ENCODE measurements at places on chromosomes 11 and 22.

- DNase-seq = no peak
Measured at GRCh38 chr22:26615830-26616435, 1.9 kb downstream of the CRYBB1 start.

GRCh38 chr11:37450613-37451012 is 852.6 kb upstream of the RAG2 start:
- no peak for DNase-seq

DNA sequence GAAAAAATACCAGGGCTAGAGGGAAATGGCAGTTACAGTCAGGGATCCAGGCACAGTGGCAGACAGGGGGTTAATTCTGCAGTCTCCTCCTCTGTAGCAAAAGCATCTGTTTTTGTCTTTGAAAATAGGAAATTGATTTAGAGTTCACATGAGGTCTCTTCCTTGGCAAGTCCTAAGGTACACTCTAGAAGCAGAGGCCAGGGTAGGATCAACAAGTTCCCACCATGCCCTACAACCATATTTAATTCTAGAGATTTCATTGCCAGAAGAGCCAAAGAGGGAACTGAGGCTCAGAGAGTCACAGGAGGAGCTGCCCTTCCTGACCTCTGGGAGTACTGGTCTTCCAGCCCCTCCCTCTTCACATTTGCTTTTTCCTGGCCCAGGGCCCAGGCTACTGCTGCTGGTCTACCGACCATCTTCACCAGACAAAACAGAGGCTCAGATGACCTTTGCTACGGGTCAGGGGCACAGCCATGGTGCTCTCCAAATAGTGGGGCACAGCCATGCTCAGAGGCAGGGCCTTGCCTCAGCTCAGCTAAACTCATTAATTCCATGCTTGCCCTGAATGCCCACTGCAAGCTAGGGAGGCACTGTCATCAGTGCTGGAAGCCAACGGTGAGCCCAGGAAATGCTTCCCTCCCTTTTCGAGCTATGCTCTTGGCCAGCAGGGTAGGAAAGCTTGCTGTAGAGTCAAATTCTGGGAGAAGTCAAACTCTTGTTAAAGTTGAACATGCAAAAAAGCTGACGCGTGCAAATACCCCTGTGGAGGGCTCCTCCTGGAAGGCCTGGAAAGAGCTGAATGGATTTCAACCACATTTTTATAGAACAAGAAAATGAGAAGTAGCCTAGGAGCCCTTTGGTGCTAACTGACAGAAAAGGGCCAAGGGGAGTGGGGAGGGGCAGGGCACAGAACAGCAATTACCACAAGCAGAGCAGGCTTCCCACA is 11.7 kb upstream of the CHRM4 start:
- no peak for DNase-seq

DNA sequence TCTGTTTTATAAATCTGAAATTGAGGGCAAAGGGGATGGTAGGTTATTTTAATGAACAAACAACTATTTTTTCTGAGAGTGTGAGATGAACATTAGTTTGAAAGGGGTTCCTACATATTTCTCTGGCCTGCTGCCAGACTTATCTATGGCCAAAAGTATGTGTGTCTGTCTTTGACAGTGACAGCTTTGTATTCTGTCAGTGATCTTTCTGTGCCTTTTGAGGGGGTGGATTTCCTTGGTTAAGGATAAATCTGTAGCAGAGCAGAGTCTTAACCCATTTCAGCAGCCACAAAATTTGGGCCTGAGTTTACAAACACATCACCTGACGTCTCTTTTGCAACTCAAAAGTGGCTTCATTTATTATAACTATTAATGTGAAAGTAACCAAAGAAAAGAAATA is 30.9 kb downstream of the ZFTA start:
- no peak for DNase-seq

- DNase-seq = no peak
Measured at GRCh38 chr22:36405221-36405661, 17.5 kb upstream of the MYH9 start.

DNA sequence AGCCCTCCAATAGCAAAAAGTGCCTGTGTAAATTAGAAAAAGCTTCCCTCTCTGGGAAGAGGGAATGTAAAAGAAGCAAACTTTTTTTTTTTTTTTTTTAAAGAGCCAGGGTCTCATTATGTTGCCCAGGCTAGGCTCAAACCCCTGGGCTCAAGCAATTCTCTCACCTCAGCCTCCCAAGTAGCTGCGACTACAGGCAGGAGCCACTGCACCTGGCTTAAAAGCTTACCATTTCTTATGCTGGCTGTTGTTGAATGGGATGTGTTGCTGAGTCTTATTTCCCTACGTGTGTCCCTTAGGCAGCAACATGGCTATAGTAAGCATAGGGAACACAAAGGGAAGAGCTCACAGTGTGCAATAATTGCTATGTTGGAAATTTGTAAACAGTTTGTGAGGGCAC is 225.5 kb upstream of the CCDC90B start:
- no peak for DNase-seq

- peak; percentile 44 for DNase-seq
Measured at GRCh38 chr11:27717801-27718229, 17.6 kb upstream of the BDNF start.

DNA sequence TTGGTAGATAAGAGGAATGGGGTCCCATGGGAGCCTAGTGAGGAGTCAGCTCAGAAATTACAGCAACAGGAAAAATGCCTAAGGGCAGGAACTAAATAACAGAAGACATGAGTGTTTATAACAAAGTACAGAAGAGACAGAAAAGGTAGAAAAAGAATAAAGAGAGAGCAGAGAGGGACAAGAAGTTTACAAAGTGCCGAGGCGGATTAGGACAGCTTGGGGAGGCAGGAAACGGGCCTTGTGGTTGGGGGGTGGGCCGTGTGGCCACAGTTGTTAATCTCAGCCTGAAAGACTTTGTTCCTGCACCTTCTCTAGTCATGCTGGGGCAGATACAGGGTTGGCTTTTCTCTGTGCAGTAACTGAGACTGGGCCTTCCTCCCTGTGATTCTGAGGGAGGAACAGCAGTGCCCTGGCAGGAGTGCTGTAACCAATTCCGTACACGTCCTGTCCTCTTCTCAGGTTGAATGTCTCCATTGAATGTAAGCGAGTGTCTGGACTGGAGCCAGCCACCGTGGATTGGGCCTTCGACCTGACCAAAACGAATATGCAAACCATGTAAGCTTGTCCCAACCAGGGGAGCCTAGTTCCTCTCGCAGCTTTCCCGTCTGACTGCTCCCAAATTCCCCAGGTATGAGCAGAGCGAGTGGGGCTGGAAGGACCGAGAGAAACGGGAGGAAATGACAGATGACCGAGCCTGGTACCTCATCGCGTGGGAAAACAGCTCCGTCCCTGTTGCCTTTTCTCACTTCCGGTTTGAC is 13.2 kb downstream of the NAA40 start:
- DNase-seq = no peak

GRCh38 chr11:14589421-14589820 is 54.2 kb upstream of the PDE3B start:
- no peak for DNase-seq

DNA sequence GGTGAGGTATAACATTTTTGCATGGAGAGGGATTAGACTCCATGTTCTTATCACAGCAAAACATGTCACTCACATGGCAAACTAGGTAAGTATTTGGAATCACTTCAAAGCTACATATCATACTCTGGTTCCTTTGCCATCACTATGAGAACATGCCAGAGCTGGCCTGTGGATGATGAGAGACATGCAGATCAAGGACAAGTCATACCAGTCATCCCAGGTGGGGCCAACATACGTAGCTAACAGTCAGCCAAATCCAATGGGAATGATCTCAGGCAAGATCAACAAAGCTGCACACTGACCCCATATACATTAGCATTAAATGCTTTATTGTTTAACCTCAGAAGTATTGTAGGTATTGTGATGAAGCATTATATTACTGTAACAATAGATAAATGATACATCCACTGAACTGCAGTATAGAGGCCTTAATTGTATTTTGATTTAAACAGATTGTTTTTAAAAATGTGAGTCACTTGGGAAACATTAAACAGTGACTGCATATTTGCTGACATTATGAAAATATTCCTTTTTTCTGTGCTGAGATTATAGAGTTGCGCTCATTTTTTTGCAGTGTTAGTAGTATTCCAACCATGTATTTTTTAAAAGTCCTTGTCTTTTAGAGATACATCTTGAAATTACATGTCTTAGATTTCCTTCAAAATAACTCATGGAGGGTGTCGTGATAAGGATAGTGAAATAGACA is 37.3 kb upstream of the ARL14EP start:
- DNase-seq = no peak

GRCh38 chr22:26845021-26845743 is 187.8 kb downstream of the MIAT start:
- DNase-seq = no peak

GRCh38 chr11:1055990-1056771 is 18.5 kb upstream of the MUC2 start:
- DNase-seq = no peak

DNA sequence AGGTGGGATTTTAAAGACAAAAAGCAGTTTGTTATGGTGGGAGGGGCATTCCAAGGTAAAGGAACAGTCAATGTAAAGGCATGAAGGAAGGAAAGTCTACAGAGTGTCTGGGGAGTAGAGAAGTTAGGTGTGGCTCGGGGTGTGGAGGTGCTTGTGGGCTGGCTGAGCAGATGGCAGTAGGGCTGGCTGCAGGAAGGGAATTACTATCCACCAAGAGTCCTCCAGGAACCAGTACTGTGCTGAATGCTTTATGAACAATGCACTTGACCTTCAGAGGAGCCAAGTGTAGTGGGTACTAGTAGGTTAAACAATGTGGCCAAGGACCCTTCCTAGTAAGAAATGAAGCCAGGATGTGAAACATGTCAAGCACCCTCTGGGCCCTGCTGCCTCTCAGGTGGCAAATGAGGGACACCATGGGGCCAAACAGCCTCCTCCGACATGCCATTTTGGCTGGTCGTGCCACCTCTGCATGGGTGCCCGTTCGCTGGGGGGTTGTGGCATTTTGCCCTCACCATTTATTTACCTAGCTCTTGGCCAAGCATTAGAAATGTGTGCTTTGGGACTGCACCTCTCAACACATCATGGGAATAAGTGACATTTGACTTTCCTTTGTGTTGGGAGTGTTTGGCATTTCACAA is 123.6 kb upstream of the TENM4 start:
- no peak for DNase-seq

GRCh38 chr11:47566149-47566698 is 825 bp downstream of the PTPMT1 start:
- peak; percentile 46 for DNase-seq

DNA sequence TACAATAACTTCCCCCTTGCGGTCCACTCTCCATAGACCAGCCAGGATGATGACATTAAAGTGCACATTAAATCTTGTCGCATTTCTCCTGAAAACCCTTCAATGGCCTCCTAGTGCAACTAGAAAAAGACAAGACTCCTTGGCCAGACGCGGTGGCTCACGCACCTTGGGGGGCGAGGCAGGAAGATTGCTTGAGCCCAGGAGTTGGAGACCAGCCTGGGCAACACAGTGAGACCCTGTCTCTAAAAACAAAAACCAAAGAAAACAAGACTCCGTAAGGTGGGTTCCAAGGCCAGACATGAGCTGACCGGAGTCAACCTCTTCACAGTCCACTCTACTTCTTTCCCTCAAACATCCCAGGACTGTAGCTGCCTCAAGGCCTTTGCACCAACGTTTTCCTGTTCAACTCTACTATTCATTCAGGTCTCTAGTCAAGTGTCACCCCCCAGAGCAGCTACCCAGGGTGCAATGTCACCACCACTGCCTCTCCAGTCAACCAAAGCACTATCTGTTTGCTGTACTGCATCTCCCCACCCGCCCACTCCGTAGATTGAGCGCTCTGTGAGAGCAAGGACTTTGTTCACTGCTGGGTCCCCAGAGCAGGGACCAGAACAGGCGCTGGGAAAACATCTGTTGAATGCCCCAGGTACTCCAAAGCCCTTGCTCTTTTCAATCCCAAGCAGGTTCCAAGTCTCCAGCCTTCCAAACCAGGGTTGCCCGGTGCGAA is 739 bp downstream of the ZMAT5 start:
- no peak for DNase-seq

DNA sequence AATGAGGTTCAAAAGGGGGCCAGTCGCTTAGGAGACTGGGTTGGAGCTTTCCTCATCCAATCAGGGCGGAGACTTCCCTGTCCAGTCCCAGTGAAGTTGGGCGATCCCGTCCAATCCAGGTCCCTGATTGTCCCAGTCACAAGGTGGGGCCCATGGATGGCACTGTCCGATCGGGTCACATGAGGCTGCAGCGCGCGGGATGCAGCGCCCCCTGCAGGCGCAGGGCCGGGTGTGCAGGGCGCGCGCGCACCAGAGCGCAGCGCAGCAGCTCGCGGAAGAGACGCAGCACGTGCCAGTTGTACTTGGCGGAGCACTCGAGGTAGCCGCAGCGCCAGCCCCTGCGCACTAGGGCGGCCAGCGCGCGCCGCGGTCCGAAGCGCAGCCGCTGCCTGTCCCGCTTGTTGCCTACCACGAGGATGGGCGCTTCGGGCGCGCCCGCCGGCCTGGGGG is 2.3 kb downstream of the RASL10A start:
- no peak for DNase-seq

- no peak for DNase-seq
Measured at GRCh38 chr11:24755260-24755839, 258.5 kb downstream of the LUZP2 start.

DNA sequence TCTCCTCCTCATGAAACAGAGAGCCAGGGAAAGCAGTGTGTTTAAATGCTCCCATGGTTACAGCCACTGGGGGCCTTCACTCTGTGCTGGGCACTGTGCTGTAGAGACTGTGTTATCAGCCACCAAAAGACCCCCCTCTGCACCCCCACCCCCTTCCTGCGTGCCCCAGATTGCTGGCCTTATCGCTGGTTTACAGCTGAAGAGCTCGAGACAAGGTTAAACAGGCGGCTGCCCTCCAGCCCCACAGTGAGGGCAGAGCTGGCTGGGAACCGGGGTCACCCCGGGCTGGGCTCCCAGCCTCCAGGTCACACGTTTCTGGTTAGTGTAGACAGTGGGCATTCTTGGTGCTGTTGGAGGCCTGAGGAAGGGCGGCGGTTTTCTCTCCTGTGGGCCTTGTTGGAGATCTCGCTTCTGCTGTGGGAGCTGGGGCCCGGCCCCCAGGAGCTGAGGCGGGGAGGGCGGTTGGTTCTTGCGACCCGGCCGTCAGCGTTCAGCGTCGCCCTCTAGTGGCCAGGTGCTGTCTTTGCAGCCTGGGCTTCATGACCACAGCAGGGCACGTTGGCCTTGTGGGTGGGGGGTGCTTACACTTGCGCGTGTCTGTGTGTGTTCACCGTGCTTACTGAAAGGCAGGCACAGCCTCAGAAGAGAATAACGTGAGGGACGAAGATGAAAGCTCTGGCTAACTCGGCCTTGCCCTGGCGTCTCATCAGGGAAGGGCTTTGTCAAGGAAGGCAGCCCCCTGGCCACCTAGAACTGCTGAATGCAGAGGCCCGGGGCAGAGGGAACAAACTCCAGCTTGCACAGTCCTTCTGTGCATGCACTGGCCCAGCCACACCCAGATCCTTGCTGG is 40.8 kb downstream of the TBC1D22A start:
- DNase-seq = peak; percentile 47

GRCh38 chr22:17724241-17724640 is 50.0 kb downstream of the BID start:
- no peak for DNase-seq
